ENCODE measurements at places on chromosomes 6 and 20.

GRCh38 chr20:59690101-59690500 lies 85.8 kb downstream of the PHACTR3 start:
- no peaks in the 10 kb centered on the region for H3K27me3 ChIP-seq
- no peaks in the 10 kb centered on the region for H3K4me1 ChIP-seq
- DNase-seq: no peak
- no peak overlapping the region for H3K4me3 ChIP-seq

DNA sequence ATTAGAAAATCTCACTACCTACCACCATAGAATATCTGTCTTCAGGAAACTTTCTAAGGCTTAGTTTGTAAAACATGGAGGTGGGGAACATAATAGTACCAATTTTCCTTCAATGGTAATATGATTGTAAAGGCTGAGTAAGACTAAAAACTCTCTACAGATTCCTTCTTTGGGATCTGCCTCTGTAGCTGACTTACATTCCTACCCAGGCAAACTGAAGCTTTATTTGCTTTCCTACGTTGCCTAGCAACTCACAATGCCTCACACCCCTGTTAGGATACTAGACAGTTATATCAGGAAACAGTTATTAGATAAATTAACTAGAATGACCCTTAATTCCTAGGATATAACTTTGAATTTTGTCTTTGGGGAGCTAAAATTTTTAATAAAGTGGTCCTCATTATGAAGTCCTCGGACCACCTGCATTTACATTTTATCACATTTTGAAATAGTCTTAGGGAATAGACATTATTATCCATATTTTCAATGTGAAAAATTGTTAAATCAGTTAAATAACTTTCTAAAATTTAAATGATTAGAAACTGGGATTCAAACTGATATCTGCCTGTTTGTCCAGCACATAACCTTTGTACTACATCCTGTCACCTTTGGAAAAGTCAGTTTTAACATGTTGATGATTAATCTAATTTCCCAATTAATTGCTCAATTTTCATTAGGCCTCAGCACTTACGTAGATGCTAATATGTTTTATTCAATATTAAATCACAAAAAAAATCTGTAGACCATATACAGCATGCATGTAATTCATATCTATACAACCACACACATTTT lies 591.4 kb downstream of the RNF144B start:
- no peaks in the 10 kb centered on the region for H3K36me3 ChIP-seq
- H3K27me3 ChIP-seq: no peaks in the 10 kb centered on the region
- no peak overlapping the region for H3K27ac ChIP-seq
- H3K4me1 ChIP-seq: no peaks in the 10 kb centered on the region
- no peak overlapping the region for H3K4me3 ChIP-seq

DNA sequence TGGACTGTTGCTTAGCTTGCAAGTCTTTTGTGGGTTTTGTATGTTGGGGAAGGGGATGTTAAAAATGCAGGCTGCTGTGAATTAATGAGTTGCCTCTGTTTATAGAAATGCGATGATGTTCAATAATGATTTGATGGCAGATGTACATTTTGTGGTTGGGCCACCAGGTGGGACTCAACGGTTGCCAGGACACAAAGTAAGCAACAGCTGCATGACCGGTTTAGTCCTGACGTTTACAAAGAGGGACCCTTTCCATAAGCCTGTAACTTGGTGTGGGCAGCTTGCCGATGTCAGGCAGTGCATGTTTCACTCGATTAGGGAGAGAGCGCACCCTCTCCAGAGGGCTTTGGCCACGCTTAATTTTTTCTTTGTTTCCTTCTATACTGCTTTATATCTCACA lies 1.3 kb downstream of the BTBD3 start:
- peak overlapping the region; percentile 69 for H3K27ac ChIP-seq
- H3K4me3 ChIP-seq: peak overlapping the region; percentile 18
- no peaks in the 10 kb centered on the region for H3K27me3 ChIP-seq
- peak; percentile 20 for DNase-seq
- H3K36me3 ChIP-seq: no peaks in the 10 kb centered on the region

- no peak overlapping the region for H3K27ac ChIP-seq
- no peak for DNase-seq
- H3K4me3 ChIP-seq: no peak overlapping the region
- H3K36me3 ChIP-seq: no peaks in the 10 kb centered on the region
- H3K27me3 ChIP-seq: no peaks in the 10 kb centered on the region
Measured at GRCh38 chr6:111813677-111814310, 59.5 kb downstream of the FYN start.

GRCh38 chr20:48295445-48295903 lies 510.2 kb upstream of the SULF2 start:
- H3K36me3 ChIP-seq: no peaks in the 10 kb centered on the region
- H3K27ac ChIP-seq: peak overlapping the region; percentile 36
